ENCODE measurements at places on chromosomes 7 and 10.

- no peak overlapping the region for H3K4me3 ChIP-seq
- no peak for DNase-seq
- H3K4me1 ChIP-seq = no peaks in the 10 kb centered on the region
- H3K27me3 ChIP-seq = peaks cover 5% of the 10 kb centered on the region
- no peak overlapping the region for H3K27ac ChIP-seq
- H3K36me3 ChIP-seq = no peaks in the 10 kb centered on the region
Observed at GRCh38 chr10:15898046-15898445, 37.7 kb upstream of the MINDY3 start.

DNA sequence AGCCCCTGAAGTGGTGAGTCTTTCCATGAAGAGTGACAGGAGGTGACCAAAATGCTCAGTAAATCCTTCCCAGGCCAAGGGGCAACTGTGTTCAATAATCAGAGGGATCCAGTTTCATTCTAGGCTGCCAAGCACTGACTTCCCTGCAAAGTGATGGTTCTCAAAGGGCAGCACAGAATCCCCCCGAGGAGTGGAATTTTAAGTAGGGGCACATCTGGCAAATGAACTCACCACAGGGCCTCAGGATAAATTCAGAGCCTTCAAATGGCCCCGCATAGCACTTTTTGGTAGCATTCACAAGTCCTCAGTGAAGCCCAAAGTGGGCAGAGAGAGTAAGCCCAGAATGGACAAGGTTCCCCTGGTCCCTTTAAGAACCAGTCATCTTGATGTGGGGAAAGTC lies 602.5 kb downstream of the GRID1 start:
- peak overlapping the region; percentile 57 for H3K27ac ChIP-seq
- peaks cover 4% of the 10 kb centered on the region for H3K27me3 ChIP-seq

DNA sequence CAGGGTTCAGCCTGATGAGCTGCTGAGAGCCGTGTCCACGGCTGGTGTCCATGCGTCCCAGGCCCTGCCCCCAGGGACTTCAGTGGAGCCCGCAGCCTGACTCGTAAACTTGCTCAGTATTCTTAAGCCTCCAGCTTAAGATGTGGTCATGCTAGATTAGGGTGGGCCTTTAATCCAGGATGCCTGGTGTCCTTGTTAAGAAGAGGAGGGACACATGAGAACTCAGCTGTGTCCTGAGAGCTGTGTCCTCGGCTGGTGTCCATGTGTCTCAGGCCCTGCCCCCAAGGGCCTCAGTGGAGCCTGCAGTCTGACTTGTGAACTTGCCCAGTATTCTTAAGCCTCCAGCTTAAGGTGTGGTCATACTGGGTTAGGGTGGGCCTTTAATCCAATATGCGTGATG lies 23.0 kb downstream of the DOCK1 start:
- H3K4me1 ChIP-seq = peaks cover 30% of the 10 kb centered on the region
- DNase-seq = no peak
- no peak overlapping the region for H3K27ac ChIP-seq
- no peaks in the 10 kb centered on the region for H3K27me3 ChIP-seq
- H3K4me3 ChIP-seq = no peak overlapping the region
- H3K36me3 ChIP-seq = peaks cover 62% of the 10 kb centered on the region

DNA sequence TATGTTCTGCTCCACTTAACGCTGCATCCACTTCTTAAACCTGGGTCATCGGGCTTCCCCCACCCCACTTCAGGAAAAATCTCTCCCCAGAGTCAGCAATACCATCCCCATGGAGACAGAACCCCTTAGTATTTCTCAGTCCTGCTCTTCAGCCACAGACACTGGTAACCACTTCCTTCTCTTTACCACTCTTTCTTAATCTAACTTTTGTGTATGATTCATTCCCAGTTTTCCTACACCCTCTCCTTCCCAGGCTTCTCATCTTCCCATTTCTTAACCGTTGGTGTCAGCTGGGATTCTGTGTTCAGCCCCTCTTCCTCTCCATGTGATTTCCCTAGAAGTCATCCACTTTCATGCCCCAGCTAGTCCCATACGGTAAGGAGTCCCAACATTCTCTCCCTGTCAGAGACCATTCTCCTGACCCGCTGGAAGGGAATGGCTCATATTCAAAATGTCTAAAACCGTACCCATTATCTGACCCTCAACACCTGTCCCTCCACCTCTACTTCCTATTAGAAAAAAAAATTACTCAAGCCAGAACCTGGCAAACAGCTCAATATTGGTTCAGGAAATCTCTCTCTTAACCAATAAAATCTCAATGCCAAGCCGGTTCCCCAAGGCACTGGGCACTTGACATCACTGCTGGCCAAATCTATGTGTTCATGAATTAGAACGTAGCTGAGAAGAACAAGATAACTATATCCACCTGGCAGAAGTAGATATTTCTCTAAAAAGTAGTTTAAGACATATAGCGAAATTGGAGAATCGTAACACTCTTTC lies 89.4 kb downstream of the DGKI start:
- peak overlapping the region; percentile 27 for H3K27ac ChIP-seq
- H3K27me3 ChIP-seq = peaks cover 12% of the 10 kb centered on the region
- no peak for DNase-seq
- no peaks in the 10 kb centered on the region for H3K36me3 ChIP-seq

GRCh38 chr10:89591111-89591795 lies 53.8 kb downstream of the PANK1 start:
- peaks cover 10% of the 10 kb centered on the region for H3K4me1 ChIP-seq
- peak overlapping the region; percentile 3 for H3K27ac ChIP-seq
- peaks cover 79% of the 10 kb centered on the region for H3K36me3 ChIP-seq
- H3K4me3 ChIP-seq = no peak overlapping the region

- peak overlapping the region; percentile 5 for H3K4me3 ChIP-seq
- no peaks in the 10 kb centered on the region for H3K27me3 ChIP-seq
- no peaks in the 10 kb centered on the region for H3K36me3 ChIP-seq
- H3K4me1 ChIP-seq = peaks cover 53% of the 10 kb centered on the region
- no peak overlapping the region for H3K27ac ChIP-seq
Observed at GRCh38 chr10:121284936-121285335, 313.3 kb downstream of the FGFR2 start.

Measured in nephron progenitor cell (in vitro differentiated cells).